ENCODE measurements at places on chromosomes 5 and 9.

- H3K27ac ChIP-seq = no peak overlapping the region
- no peak overlapping the region for H3K4me3 ChIP-seq
- no peaks in the 10 kb centered on the region for H3K4me1 ChIP-seq
- H3K36me3 ChIP-seq = no peaks in the 10 kb centered on the region
- peaks cover 5% of the 10 kb centered on the region for H3K27me3 ChIP-seq
Measured at GRCh38 chr5:38515646-38516045, 40.8 kb downstream of the LIFR start.

DNA sequence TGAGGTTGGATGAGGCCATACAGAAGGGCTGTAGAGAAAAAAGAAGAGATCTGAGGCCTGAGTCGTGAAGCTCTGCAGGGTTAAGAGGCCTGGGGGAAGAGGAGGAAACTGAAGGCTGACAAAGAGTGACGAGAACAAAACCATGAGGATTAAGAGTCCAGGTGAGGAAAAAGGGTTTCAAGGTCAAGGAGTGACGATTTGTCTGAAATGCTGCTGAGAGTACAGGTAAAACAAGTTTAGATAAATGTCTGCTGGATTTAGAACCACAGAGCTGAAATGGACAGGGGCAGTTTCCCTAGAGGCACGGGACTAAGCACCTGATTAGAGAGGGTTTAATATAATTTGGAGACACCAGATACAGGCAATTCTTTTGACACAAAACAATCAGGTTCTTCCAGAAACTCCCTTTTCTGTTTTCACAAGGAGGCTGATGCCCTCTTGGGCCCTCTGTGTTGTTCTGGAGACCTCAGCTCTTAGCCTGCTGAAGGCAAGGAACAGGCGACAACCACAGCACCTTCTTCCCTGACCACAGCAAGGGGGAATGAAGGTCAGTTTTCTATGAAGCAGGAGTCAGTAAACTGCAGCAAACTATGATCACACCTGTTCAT lies 14.6 kb upstream of the GCNT1 start:
- DNase-seq = no peak
- H3K4me1 ChIP-seq = peaks cover 53% of the 10 kb centered on the region
- H3K36me3 ChIP-seq = peaks cover 25% of the 10 kb centered on the region

DNA sequence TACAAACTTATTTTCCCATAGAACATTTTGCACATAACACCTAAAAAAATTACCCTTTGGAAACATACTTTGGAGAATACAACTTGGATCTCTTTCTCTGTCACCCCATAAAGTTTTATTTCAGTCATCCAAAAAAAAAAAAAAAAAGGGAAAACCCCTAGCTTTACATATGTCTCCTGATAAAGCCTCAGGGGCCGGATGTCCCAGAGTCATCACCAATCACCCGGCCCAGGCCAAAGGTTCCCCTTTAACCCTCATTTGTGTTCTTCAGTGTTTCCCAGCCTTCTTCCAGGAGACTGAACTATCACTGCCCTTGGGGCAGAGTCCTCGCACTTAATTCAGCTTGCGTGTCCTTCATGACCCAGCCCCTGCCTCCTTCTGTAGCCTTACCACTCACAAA lies 28.8 kb downstream of the ANXA6 start:
- H3K27me3 ChIP-seq = no peaks in the 10 kb centered on the region
- DNase-seq = no peak
- H3K36me3 ChIP-seq = peaks cover 94% of the 10 kb centered on the region
- H3K4me1 ChIP-seq = peaks cover 53% of the 10 kb centered on the region

DNA sequence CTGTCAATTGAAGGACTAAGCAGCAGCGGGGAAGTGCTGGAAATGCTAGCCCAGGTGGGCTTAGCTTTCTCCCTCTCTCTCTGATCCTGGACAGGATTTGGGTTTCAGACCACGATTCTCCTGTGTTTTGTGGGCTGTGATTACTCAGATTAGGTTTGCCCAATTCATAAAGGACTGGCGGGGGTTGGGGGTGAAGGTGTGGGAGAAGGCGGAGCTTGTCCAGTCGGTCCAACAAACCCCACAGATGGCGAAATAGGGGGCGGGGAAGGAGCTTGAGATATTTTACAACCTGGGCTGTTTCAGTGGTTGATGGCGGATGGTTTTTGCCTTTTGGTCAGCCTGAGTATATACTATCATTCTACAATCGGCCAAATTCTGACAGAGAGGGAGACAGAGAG lies 35.2 kb downstream of the PCDHAC2 start:
- no peak for DNase-seq
- H3K4me3 ChIP-seq = no peak overlapping the region
- H3K4me1 ChIP-seq = no peaks in the 10 kb centered on the region
- peaks cover 11% of the 10 kb centered on the region for H3K27me3 ChIP-seq
- H3K27ac ChIP-seq = no peak overlapping the region
- H3K36me3 ChIP-seq = no peaks in the 10 kb centered on the region

All from activated T-helper 2 cell treated with anti-CD3 and anti-CD28 coated beads, Interferon-gamma antibody, Interleukin-2, Interleukin-4, amounts not matched to agents 10 μg/mL and 5 μg/mL and 100 μg/mL, durations not matched to agents 14 hours and 24 hours and 36 hours (primary cell).